Stimulated activated CD4-positive, alpha-beta T cell treated with anti-CD3 and anti-CD28 coated beads, TNF-alpha, amount 100 ng/mL, for 1 hour (primary cell): ENCODE measurements at places on chromosomes 5 and 9.

- no peak for DNase-seq
Measured at GRCh38 chr5:34008802-34009201, 952 bp upstream of the AMACR start.

- no peak for DNase-seq
Measured at GRCh38 chr5:180829726-180830125, 27.1 kb upstream of the MGAT1 start.

GRCh38 chr5:27594141-27594540 lies 555.8 kb upstream of the CDH9 start:
- DNase-seq = no peak

GRCh38 chr9:27109621-27110020 lies 596 bp downstream of the TEK start:
- no peak for DNase-seq

- DNase-seq = no peak
Measured at GRCh38 chr5:28896949-28897348, 1858.6 kb upstream of the CDH9 start.

GRCh38 chr5:176491101-176491502 lies 42.9 kb downstream of the FAF2 start:
- DNase-seq = no peak

DNA sequence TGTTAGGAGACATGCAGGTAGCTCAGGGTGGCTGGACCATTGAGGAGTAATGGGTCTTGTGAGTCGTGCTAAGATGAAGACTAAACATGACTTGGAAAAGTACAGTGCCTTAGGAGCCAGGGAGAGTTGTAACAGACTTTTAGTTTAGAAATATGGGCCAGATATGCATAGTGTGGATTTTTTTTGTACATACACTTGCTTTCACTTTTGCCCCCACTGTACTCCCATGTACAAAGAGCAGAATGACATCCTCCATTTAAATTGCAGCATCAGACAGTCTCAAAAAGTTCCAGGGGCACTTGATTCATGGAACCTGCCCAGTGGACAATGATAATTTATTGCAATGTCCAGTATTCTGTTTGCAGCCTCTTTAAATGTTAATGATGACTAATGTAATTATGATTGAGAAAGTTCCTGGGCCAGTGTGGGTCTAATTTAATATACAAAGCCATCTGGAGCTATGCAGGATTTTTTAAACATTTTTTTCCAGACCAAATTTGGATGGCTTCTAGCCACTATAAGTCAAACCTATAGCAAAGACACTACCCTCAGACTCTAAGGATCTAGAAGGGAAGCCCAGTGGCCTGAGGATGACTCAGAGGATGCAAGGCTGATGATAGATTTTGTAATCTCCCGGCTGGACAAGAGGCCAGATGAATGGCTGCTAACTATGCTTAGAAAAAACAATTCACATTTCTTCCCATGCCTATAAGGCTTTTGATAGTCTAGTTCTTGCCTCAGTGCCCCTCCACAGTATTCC lies 80.1 kb downstream of the TRPC7 start:
- no peak for DNase-seq

- DNase-seq = no peak
Measured at GRCh38 chr5:148687427-148687826, 33.1 kb upstream of the HTR4 start.

DNA sequence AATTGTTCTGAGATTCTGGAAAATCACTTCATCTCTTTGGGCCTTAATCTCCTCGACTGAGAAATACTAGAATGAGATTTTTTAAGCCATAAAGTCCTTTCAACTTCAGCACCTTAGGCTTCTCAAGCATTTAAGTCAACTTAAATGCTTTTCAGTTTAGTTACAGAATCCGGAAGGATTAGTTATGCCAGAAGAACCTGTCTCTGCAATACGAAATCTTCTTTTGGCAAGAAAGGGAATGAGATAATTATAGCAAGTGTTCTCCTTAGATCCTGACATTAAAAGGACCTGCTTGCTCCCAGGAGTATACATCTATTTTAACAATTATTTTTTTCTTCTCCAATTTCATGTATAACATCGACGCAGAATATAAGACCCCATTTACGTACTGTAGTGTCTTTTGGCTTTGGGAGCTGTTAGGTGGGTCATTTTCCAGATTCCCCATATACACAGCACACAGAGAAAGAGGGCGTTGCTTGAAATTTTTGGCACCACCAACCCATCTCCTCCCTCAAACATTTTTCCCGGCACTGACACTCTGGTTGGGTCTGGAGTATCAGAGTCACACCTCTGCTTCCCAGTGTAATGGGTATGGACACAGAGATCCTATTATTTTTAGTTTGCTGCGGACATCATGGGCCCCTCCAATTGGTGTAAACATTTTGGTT lies 43.6 kb upstream of the CLINT1 start:
- DNase-seq = no peak

- DNase-seq = no peak
Measured at GRCh38 chr9:114763220-114763619, 42.6 kb downstream of the TNFSF15 start.

DNA sequence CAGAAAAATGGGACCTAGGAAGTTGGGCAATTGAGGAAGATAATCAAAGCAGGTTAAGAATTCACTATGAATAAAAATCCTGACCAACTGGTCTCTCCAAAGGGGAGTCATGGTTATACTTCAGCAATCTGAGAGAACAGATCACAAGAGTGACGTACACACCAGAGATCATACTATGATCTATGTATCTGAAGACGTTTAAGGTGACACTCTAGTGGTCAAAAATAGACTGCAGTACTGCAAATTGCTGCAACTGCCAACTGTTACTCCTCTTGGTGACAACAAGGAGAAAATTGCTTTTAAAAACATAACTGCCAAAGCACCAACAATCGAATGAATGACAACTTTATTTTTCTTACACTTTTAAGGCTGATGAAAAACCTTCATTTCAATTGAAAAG lies 4.9 kb downstream of the AK6 start:
- DNase-seq = no peak

GRCh38 chr9:6409811-6410210 lies 3.2 kb upstream of the UHRF2 start:
- DNase-seq = no peak

DNA sequence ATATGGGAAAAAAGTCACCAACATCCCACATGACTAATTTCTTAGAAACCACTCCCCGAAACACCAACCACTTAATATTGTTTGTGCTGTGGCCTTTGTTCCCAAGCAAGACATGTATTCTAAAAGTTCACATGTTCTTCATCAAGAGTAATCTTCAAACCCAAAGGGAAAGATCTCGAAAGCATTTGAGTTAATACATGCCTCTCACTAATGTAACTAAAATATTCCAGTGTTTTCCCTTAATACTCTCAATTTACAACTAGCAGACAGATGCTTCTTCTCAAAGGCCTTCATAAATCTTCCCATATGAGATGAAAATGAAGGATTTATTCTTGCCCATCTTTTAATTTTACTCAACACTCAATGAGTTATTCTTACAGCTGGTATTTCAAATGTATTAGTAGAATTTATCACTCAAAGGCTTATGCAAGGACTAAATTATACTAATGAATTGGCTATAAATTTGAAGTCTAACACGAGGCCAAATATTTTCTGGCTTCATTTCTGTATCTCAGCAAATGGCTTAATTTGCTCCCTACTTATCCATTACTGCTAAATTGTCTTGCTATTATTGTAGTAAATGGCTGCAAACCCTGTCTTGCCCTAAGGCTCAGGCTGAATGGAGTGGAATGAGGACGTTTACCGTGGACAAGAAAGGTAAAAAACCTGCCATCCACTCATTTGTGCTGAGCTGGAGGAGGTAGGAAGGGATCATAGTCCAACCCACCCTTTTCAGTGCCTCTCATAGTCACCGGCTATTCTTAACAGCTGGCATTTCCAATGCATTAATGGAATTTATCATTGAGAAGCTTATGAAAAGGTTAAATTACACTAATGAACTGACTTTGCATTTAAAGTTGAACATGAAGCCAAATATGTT lies 474.4 kb downstream of the RASEF start:
- DNase-seq = no peak

GRCh38 chr5:55234121-55234700 lies 803 bp upstream of the CCNO start:
- no peak for DNase-seq

GRCh38 chr5:1809416-1810035 lies 8.3 kb downstream of the NDUFS6 start:
- DNase-seq = no peak

DNA sequence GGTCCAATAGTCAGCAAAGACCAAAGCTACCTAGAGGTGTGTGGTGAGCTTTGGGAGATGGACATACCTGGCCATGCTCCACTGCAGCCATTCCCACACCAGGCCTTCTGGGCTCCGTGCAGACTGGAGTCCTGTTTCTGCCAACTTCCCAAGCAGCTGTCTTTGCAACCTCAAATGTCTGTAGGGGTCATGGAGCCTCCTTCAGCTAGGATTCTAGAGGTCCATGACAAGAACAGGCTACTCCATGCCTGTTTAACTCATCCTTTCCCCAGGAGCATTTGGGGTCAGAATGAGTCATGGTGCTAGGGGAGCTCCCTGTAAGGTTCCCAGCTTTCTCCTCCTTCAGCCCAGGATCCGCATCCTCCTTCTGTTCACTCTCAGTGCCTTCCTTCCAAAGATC lies 17.1 kb downstream of the VPS13A start:
- no peak for DNase-seq

DNA sequence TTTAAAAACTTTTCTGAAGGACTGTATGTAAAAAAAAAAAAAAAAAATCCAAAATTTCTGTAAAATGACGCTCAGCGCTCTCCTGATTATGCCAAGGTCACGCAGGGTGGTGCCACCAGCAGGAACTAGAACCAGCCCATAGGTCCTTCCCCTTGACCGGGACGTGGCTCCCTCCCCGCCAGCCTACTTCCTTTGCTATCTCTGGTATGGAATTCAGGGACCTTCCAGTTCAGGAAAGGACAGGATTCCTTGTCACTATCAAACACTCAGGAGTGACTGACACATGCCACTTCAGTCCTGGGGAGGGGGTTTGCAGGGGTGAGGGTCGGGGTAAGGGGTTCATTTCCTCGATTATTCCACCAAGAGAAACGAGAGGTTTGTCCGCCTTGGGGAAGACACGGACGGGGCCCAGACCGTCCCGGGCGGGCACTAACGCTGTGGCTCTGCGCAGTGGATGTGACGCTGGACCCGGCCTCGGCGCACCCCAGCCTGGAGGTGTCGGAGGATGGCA lies 18.8 kb downstream of the BTNL9 start:
- DNase-seq = no peak

- DNase-seq = no peak
Measured at GRCh38 chr5:89313804-89314588, 431.0 kb upstream of the MEF2C start.

- DNase-seq = no peak
Measured at GRCh38 chr9:88684845-88685244, 149.9 kb downstream of the NXNL2 start.

- DNase-seq = no peak
Measured at GRCh38 chr5:60943624-60944023, 1.2 kb downstream of the ERCC8 start.

GRCh38 chr5:111129938-111130337 lies 37.8 kb downstream of the WDR36 start:
- DNase-seq = no peak

- no peak for DNase-seq
Measured at GRCh38 chr9:129606161-129607026, 14.5 kb downstream of the C9orf50 start.
